Cerebellar nuclear complex (tissue), 1 donor: ENCODE measurements at places on chromosomes 4 and X.

- DNase-seq = no peak
Observed at GRCh38 chr4:87978681-87979080, 3.2 kb downstream of the SPP1 start.

GRCh38 chr4:168787801-168788595 lies 222.1 kb downstream of the CBR4 start:
- DNase-seq = no peak

DNA sequence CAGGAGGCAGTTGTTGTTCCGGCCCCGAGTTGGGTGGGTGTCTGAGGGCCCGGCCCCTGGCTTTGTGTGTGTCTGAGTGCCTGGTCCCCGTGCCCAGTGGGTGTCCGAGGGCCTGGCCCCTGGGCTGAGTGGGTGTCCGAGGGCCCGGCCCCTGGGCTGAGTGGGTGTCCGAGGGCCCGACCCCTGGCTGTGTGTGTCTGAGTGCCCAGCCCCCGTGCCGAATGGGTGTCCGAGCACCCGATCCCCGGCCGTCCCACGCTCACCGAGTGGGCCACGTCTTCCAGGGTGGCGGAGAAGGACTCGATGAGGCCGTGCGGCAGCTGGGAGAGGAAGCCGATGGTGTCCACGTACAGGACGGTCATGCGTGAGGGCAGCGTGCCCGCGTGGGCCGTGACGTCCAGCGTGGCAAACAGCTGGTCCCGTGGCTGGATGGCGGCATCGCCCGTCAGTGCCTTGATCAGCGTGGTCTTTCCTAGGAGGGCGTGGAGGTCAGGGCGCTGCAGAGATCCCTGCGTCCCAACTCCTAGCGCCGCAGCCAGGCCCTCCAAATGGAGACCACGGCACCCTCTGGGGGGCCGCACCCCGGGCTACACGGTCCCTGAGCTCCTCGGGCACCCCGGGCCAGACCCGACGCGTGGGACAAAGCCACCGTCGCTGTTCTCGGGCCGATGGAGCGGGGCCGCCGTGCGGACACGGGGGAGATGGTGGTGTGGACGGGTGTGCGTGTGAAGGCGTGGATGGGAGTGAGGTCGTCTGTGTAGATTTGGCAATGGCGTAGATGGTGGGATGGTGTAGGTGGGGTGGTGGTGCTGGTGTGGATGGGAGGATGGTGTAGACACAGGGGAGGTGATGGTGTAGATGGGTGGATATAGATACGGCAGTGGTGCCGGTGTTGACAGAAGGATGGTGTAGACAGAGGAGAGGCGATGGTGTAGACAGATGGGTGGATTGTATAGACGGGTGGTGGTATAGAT lies 7.2 kb downstream of the GTPBP6 start:
- DNase-seq = no peak

GRCh38 chr4:16659079-16659478 lies 239.4 kb downstream of the LDB2 start:
- DNase-seq = no peak

DNA sequence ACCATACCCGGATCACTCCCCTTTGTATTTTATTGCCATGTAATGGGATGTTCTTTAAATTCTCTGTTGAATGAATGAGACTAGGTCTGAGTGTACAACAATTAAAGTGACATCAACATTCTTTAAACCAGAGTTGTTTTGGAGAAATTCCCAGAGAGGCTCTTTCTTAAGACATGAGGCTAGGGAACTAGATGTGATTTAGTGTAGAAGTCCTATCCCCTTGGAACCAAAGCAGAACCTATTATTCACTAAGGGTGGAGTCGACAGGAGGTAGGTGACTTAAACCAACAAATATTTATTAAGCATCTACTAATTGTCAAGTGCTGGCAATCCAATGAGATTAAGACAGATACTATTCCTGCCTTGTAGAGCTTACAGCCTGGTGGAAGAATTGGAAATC lies 1.7 kb downstream of the EIF1AX start:
- DNase-seq = no peak

GRCh38 chr4:108825737-108826136 lies 62.9 kb upstream of the ETNPPL start:
- DNase-seq = no peak

- DNase-seq = no peak
Observed at GRCh38 chr4:85744950-85745349, 270.0 kb downstream of the ARHGAP24 start.

DNA sequence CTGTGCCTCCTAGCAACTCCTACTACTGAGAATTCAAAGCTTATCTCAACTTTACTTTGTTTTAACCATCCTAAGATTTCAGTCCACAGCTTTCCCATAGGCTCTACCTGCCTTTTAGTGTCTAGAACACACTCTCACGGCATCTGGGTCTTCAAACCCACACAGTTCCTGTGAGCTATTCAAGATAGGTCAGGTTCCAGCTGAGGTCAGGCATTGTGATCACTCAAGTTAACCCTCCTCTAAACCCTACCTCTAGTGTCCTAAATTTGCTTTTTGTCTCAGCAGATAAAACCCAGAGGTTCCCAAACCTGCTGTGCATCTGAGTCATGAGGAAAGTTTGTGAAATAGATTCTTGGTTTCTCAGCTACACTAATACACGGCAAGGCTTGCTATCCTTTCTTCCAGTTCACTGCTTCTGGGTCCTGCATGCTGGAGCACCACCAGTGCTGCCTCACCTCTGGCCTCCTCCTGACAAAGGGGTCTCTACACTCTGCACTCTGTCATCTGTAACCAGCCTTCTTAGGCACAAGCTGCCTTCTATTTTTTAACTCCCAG lies 324.6 kb upstream of the MAGEB2 start:
- DNase-seq = no peak

GRCh38 chr4:155403886-155404285 lies 27.1 kb upstream of the MAP9 start:
- DNase-seq = no peak

- no peak for DNase-seq
Observed at GRCh38 chrX:40152741-40153344, 55.1 kb upstream of the BCOR start.

DNA sequence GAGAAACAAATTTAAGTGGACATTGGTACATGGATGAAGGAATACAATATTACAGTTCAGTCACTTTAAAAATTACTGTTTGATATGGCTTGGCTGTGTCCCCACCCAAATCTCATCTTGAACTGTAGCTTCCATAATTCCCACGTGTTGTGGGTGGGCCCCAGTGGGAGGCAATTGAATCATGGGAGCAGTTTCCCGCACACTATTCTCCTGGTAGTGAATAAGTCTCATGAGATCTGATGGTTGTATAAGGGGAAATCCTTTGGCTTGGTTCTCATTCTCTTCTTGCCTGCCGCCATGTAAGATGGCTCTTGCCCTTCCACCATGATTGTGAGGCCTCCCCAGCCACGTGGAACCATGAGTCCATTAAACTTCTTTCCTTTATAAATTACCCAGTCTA lies 804.2 kb upstream of the FRG1 start:
- DNase-seq = no peak

- DNase-seq = no peak
Observed at GRCh38 chr4:105765690-105766407, 57.3 kb downstream of the GSTCD start.

- DNase-seq = no peak
Observed at GRCh38 chrX:68824565-68825125, 4.2 kb upstream of the EFNB1 start.

DNA sequence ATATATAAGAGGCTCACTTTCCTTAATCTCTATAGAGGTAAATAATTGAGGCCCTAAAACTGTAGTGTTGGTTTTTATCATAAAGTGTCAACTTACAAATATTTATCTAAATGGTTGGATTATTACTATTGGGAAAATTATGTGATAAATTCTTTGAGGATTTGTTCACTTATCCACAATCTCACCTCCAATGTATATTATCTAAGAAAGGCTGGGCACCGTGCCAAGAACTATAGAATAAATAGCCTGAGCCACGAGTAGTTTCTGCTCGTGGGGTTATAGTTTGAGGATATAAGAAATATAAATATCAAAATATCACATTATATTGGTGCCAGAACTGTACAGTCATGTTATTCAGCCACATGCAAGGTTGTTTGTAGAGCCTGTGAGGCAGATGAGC lies 177.9 kb downstream of the VEGFC start:
- no peak for DNase-seq

- DNase-seq = no peak
Observed at GRCh38 chr4:38499101-38499500, 164.9 kb upstream of the KLF3 start.

DNA sequence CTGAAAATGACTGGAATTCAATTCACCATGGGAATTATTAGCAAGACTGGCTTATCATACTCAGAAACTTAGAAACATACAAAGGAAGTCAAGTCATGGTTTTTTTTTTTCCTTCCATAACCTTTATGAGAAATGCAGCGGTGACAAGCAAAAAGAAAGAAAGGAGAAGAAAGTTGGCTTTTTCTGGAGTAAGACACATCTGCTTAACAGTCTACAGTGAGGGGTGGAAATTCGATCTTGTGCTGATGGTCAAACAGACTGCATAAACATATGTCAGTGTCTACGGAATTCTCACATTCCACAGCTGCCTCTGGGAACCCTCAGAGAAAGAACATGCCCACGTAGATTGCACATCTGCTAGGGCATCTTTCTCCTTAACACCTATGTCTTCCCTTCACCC lies 54.6 kb downstream of the PROM1 start:
- DNase-seq = no peak

DNA sequence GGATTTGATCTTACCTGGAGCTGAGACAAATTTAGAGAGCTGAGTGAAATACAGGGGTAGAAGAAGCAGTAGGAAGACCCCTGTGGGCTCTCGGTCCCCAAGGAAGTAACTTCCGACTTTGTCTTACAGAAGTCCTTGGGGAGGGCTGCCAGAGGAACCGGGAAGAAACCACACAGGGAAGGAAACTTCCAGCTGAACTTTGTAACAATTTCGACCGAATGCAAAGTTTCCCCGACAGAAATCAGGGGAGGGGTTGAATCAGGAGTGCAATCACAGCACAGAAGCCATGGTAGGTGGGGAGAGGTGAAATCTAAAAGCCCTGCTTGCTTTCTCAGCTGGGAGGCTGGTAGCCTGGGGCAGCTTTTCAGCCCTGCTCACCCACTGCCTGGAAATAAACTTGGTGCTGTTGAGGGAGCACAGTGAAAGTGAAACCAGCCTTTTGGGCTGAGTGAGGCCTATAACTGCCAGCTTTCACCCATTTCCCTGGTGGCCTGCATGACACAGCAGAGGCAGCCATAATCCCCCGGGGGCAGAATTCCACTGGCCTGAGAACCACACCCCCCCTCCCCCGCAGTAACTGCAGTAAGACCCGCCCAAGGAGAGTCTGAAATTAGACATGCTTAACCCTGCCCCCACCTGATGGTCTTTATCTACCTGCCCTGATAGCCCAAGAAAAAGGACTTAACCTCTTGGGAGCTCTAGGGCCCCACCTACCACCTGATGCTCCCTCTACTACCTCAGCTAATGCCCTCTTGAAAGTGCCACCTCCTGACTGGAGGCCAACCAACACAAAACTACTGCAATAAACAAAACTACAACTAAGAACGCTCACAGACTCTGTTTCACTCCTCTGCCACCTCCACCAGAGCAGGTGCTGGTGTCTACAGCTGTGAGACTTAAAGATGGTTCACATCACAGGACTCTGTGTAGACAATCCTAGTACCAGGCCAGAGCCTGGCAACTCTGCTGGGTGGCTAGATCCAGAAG lies 248.2 kb downstream of the PARM1 start:
- no peak for DNase-seq
